ENCODE measurements at places on chromosomes 4 and X. TPM values are rescaled to one million over a fixed set of nuclear protein-coding genes. Genes with fewer than 3 reads are reported as not detected.

IRAK1 gene
- total RNA-seq = 106 TPM

GRCh38 chr4:75724867-75725724 lies 719 bp downstream of the USO1 start:
- peak overlapping the region; percentile 93 for H3K4me3 ChIP-seq
- no peaks in the 10 kb centered on the region for H3K27me3 ChIP-seq
- no peaks in the 10 kb centered on the region for H3K36me3 ChIP-seq
- H3K4me1 ChIP-seq = peaks cover 12% of the 10 kb centered on the region

GRCh38 chr4:25993395-25994185 lies 79.6 kb downstream of the SMIM20 start:
- DNase-seq = no peak
- H3K4me1 ChIP-seq = 0 out of 2 replicates have a peak, but pooled peaks cover 5% of the 10 kb centered on the region
- no peak overlapping the region for H3K27ac ChIP-seq
- H3K36me3 ChIP-seq = no peaks in the 10 kb centered on the region
- no peak overlapping the region for H3K4me3 ChIP-seq

LRAT gene
- not detected for total RNA-seq

DNA sequence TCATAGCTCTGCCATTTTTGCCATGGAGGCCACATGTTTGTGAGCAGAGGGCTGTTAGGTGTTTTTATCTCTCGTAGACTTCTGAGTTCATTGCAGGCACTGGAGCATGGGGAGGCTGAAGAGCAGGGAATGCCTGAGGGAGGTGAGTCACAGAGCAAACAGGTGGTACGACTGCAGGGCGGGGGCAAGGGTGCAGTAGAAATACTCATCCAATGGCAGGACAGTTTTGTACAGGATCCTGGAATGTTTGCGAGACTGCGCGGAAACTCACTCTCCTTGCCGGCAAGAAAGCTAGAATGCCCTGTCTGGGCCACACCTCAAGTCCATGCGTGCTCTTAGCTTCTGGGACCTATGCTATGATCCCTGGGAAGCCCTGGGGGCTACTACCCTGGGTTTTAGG lies 20.0 kb upstream of the VCX2 start:
- H3K4me1 ChIP-seq = no peaks in the 10 kb centered on the region
- no peaks in the 10 kb centered on the region for H3K27me3 ChIP-seq
- H3K4me3 ChIP-seq = no peak overlapping the region
- H3K36me3 ChIP-seq = no peaks in the 10 kb centered on the region

DNA sequence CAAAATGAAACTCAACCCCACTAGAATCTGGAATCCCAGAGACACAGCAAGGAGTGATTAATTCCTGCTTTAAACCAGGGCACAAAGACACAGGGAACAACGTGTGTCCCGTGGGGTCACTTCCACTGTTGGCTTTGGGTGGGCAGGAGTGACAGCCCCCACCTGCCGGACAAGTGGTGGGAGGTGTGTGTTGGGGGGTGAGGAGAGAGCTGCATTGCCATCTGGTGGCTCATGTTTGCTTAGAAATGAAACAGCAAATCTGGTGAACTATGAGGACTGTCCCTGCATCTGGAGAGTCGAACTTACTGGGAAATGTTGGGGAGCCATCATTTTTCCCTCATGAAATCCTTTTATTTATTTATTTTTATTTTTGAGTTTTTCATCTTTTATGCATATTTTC lies 75.9 kb upstream of the AFAP1 start:
- no peaks in the 10 kb centered on the region for H3K27me3 ChIP-seq
- H3K36me3 ChIP-seq = no peaks in the 10 kb centered on the region
- H3K4me3 ChIP-seq = no peak overlapping the region
- no peak overlapping the region for H3K27ac ChIP-seq

HS6ST2 gene
- not detected for total RNA-seq

GRCh38 chr4:187714957-187715356 lies 280.6 kb upstream of the ZFP42 start:
- no peak overlapping the region for H3K4me3 ChIP-seq
- H3K27me3 ChIP-seq = no peaks in the 10 kb centered on the region
- H3K4me1 ChIP-seq = no peaks in the 10 kb centered on the region
- no peaks in the 10 kb centered on the region for H3K36me3 ChIP-seq
- H3K27ac ChIP-seq = no peak overlapping the region

HELT gene
- total RNA-seq = not detected

- DNase-seq = no peak
- H3K4me3 ChIP-seq = no peak overlapping the region
- H3K27me3 ChIP-seq = no peaks in the 10 kb centered on the region
- H3K4me1 ChIP-seq = no peaks in the 10 kb centered on the region
- H3K36me3 ChIP-seq = no peaks in the 10 kb centered on the region
These were observed 25.8 kb downstream of the OTUD6A start for GRCh38 chrX:70087857-70088630.

DNA sequence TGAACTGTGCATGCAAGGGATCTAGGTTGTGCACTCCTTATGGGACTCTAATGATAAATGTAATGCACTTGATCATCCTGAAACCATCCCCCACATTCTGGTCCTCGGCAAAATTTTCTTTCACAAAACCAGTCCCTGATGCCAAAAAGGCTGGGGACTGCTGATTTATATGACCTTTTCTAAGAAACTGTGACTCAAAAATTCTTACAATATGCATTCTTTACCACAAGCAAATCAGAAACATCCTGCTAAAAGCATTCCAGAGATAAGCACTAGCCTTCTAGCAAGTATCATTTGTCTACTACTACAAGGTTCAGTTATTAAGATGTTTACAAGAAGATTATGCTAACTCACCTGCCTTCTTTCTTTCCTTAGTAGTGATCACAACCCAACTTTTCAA lies 166.5 kb upstream of the PCDH7 start:
- no peak overlapping the region for H3K27ac ChIP-seq
- H3K36me3 ChIP-seq = no peaks in the 10 kb centered on the region
- H3K4me1 ChIP-seq = no peaks in the 10 kb centered on the region

CTAG2 gene
- not detected for total RNA-seq

GRCh38 chr4:3250956-3251690 lies 2.2 kb downstream of the MSANTD1 start:
- H3K4me1 ChIP-seq = no peaks in the 10 kb centered on the region
- H3K4me3 ChIP-seq = no peak overlapping the region
- H3K27me3 ChIP-seq = no peaks in the 10 kb centered on the region
- H3K27ac ChIP-seq = no peak overlapping the region
- DNase-seq = no peak
- no peaks in the 10 kb centered on the region for H3K36me3 ChIP-seq

VCX gene
- 0.23 TPM for total RNA-seq

GRCh38 chr4:159358226-159358625 lies 255.3 kb downstream of the RAPGEF2 start:
- H3K4me1 ChIP-seq = no peaks in the 10 kb centered on the region
- DNase-seq = no peak
- H3K36me3 ChIP-seq = peaks cover 17% of the 10 kb centered on the region

GPR101 gene
- not detected for total RNA-seq

DNA sequence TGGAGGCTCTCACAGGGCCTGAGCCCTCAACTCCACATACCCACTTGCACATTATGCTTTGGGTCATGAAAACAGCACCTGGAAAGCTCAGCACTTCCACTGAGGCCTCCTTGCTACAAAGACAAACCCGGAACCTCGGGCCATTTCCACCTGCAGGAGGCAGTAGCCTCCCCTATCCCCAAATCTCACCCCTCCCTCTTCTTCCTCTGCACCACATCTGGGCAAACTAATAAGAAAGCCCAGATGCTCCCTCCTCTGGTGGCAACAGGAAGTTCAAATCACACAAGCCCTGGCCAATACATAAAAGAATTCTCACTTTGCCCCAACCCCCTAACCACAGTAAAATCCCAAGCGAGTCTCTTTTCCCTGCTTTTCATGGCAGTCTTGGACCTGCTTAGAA lies 136.4 kb downstream of the MAPK10 start:
- no peak overlapping the region for H3K27ac ChIP-seq
- H3K4me1 ChIP-seq = no peaks in the 10 kb centered on the region
- no peak for DNase-seq
- H3K4me3 ChIP-seq = no peak overlapping the region
- H3K36me3 ChIP-seq = no peaks in the 10 kb centered on the region

DNA sequence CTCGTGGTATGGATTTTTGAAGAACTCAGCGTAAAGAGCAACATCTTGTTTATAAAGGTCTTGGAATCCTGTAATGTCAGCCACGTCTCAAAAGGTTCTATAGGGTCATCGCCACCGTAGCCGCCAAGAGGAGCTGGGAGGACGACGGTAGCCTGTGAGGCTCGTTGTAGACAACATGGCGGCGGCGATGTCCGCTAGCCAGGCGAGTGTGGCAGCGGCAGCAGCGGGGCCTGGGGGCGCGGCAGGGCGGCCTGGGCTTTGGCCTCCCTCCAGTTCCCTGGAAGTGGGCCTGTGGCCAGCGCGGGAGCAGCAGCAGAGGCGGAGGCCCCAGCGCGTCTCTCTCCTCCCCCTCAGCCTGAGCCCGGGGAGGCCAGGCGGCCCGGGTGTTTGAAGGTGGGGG lies 143.5 kb upstream of the PBDC1 start:
- no peak overlapping the region for H3K4me3 ChIP-seq
- H3K27ac ChIP-seq = no peak overlapping the region
- no peak for DNase-seq
- H3K4me1 ChIP-seq = no peaks in the 10 kb centered on the region
- H3K27me3 ChIP-seq = no peaks in the 10 kb centered on the region
- H3K36me3 ChIP-seq = no peaks in the 10 kb centered on the region

- no peaks in the 10 kb centered on the region for H3K4me1 ChIP-seq
- DNase-seq = no peak
- H3K36me3 ChIP-seq = no peaks in the 10 kb centered on the region
- H3K27me3 ChIP-seq = no peaks in the 10 kb centered on the region
These were observed 32.0 kb downstream of the SPIN3 start for GRCh38 chrX:56963377-56963776.

GRCh38 chr4:20572976-20573375 lies 127.3 kb upstream of the PACRGL start:
- H3K27ac ChIP-seq = no peak overlapping the region
- H3K36me3 ChIP-seq = no peaks in the 10 kb centered on the region
- no peaks in the 10 kb centered on the region for H3K27me3 ChIP-seq
- H3K4me3 ChIP-seq = no peak overlapping the region

SULT1B1 gene
- not detected for total RNA-seq

SLC9B1 gene
- 2.2 TPM for total RNA-seq

DNA sequence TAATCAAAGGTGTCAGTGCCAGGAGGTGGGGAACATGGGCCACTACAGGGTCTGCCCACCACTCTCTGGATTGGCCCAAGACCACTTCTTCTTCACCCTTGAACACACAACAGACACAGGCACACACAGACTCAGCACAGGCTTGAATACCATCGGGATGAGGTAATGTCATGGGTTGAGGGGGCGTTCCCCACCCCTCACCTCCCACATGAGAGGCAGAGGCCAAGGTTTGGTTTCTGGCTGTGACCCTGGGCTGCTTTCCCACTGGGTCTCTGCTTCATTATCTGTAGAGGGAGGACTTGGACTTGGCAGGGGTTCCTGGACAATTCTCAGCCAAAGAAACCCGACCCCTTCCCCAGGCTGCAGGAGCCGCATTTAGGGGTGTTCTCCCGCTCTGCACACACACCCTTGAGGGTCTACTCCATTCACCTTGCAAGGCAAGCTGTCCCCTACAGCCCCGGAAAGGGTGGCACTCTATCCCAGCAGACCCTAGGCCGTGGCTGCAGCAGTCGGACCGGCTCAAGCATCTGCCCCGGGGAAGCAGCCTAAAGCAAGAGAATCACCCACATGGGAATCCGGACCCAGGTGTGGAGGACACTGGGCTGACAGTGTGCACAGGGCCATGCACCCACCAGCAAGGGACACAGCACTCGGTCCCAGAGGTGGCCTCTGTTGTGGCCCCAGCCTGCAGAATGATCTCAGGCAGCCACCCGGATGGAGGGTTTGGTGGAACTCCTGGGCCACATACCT lies 62.4 kb downstream of the TRMT44 start:
- no peaks in the 10 kb centered on the region for H3K27me3 ChIP-seq
- no peak overlapping the region for H3K4me3 ChIP-seq
- no peak for DNase-seq
- H3K27ac ChIP-seq = no peak overlapping the region
